Ammon's horn (tissue), 1 donor: ENCODE measurements at places on chromosomes 12 and 14.
A peak's percentile ranks its signal among the peaks of the same experiment; 100 is the strongest.

- no peak for DNase-seq
These were observed 28.8 kb upstream of the C12orf75 start for GRCh38 chr12:105301696-105302095.

- no peak for DNase-seq
These were observed 426.0 kb downstream of the DAD1 start for GRCh38 chr14:22163051-22163450.

DNA sequence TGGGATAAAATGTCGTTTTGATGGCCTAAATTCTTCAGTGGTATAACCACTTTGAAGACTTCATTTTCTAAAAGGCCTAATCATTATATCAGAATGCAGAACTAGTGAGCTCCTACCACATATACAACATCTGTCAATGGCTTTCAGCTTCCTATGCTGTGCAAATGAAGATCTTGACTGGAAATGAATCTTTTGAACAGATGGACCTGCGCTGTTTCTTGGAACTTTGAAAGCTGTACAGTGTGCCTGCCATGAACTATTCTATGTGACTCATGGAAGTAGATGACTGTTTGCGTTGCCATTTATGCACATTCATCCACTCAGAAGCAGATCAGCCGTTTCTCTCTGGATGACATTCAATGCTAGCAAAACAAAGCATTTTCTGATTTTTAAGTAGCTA is 542.2 kb upstream of the USP15 start:
- peak; percentile 16 for DNase-seq

DNA sequence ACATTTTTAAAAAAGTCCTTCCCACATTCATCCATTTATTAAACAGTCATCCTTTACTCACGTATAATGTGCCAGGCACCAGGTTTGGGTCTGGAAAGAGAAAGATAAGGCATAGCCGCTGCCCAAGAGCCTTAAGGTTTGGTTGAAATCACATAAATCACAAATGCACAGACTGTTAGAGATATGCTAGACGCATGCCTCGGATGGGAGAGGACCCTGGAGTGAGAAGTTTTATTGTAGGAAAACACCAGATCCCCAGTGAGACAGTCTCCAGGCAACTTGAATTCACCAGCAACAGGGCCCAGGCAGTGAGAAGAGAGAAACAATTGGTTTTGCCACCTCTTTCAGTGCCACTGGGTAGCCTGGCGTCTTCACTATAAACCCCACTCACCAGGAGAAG is 305.9 kb upstream of the AMIGO2 start:
- no peak for DNase-seq

- DNase-seq = no peak
These were observed 299.2 kb downstream of the GLT1D1 start for GRCh38 chr12:129152351-129153104.

DNA sequence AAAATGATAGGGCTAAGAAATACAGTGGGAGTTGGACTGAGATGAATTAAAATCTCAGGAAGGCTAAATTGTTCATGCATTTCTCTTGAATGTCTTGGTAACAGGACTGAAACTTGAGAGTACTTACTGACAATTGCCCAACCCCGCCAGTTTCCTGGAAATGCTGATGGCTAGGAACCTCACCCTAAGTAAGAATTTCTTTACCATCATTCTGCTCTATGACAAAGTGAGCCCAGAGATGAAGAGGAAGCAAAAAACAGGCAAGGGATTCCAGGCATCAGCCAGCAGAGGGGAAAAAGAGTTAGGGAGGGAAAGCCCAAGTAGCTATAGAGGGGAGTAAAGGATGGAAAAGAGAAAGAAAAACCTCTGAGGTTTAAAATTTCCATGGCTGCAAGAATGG is 397.7 kb downstream of the MDGA2 start:
- DNase-seq = no peak

GRCh38 chr14:74616507-74616906 is 4.5 kb upstream of the LTBP2 start:
- no peak for DNase-seq

- DNase-seq = no peak
These were observed 56.1 kb downstream of the KCNJ8 start for GRCh38 chr12:21718403-21718802.

DNA sequence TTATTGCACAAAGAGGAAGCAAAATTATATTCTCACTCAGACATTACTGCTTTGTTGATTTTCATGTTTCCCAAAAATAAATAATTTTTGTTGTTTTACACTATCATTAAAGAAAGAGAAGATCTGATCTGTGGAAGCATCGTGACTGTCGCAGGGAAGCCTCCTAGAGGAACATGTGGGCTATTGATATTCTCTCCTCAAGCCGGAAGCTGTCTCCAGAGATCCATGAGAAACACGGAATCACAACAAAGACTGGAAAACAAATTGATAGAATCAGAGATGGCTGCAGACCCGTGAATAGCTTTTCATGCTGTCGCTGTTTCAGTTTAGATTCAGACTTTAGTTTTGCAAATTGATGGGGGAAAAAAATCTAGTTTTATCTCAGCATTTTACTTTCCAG is 235.2 kb upstream of the TMPO start:
- DNase-seq = no peak

GRCh38 chr14:95258156-95258555 is 61.6 kb downstream of the CLMN start:
- DNase-seq = no peak

- DNase-seq = no peak
These were observed 1.8 kb downstream of the APPL2 start for GRCh38 chr12:105234197-105234596.

DNA sequence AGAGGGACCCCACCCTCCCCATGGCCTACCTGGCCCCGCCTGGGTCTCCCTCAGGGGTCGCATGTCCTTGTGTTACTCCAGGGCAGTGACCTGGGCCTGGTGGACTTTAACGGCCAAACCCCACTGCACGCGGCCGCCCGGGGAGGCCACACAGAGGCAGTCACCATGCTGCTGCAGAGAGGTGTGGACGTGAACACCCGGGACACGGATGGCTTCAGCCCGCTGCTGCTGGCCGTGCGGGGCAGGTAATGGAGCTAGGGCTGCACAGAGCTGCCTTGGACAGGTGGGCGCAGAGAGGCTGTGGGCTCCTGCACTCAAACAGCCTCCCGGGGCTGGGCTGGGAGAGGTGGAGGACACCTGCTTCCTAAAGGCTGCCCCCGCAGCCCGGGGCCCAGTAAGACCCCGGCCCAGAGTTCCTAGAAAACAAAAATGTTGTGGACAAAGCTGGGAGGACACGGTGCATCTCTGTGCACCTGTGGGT is 21.6 kb downstream of the ASPG start:
- DNase-seq = no peak

- no peak for DNase-seq
These were observed 24.5 kb upstream of the KIF21A start for GRCh38 chr12:39467432-39467870.

GRCh38 chr12:30010071-30011052 is 226.6 kb upstream of the TMTC1 start:
- DNase-seq = no peak

DNA sequence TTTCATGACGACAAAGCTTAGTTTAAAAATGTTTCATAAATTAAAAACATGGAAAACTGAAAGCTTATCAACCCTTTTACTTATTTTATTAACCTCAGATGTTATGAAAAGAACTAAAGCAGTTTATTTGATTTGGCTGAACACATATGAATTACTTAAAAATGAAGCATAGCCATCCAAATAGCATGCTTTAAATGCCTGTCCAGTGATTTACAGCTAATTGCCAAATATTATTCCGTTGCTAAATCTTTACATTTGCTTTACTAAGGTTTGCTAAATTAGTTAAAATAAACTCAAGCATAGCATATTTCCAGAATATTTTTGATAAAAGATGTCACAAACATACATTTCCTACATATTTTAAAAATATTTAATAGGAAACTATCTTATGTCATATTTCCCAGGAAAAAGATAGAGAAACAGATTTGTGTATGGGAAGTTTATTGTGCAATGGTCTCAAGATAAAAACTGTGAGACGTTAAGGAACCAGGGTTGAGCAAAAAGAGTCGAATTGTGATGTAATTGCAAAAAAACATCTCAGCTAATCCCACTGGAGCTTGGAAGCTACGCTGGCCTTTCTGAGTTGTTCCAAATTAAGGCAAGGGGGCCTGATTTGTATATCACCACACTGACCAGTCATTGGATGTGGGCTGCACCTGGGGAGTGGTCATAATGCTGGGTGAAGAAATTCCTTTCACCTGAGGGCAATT is 25.8 kb downstream of the GPR135 start:
- no peak for DNase-seq

GRCh38 chr12:86613311-86613710 is 357.1 kb upstream of the MGAT4C start:
- DNase-seq = no peak
